ENCODE measurements at places on chromosomes 11 and 22.

DNA sequence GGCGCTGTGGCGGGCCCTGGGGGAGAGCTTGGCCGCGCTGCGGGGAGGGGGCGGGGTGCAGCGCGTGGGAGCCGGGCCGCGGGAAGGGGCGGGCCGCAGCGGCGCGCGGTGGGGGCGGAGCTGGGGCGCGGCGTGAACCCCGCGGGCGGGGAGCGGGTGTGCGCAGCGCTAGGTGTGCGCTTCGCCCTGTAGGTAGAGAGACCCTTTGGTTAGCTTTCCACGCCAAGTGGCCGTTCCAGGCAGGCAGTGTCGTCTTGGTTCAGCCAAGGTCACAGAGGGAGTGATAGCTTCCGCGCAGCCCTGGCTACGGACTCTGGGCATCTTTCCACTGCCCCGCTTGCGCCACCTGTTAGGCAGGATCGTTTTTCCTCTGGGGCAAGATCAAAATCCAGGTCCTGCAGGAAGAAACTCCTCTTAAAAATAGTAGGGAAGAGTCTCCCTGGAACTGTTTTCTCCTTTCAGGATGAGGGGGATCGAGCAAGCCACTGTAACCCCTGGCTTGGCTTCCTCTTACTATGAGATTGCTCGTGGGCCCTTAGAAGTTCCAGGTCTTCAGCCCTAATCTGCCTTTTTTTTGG is 434 bp downstream of the BANF1 start:
- DNase-seq, result peak; percentile 85

GRCh38 chr22:28019360-28019759 is 100.3 kb upstream of the PITPNB start:
- DNase-seq, result no peak

DNA sequence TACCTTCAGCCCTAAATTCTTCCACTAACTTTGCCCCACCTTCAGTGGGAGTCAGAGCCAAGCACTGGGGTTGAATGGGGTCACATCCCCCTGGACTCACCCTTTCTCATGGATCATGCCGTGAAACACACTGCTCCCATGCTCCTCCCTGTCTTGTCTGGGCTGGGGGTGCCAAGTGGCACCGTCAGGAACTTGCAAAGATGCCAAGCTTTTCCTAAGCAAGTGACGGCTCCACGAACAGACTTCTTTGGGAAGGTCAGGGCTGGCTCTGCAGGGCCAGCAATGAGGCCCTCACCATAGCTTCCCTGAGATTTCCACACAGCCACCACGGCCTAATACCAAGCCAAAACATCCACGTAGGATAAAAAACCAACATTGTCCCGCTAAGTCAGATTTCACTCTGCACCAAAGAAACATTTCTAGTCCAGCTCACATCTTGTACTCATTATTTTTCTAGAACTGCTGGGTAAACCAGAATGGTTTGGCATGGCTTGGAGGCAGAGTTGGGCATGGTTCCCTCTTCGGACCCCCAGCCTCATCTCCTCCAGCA is 76.5 kb downstream of the NAT10 start:
- no peak for DNase-seq

GRCh38 chr11:869399-870126 is 26.9 kb downstream of the TSPAN4 start:
- no peak for DNase-seq
